ENCODE measurements at places on chromosomes 13 and 19. TPM values are rescaled to one million over a fixed set of nuclear protein-coding genes. Genes with fewer than 3 reads are reported as not detected.

RASIP1 gene
- 14.5 TPM for total RNA-seq

GRCh38 chr19:50796128-50796633, 6.0 kb downstream of the ACP4 start:
- H3K36me3 ChIP-seq = no peaks in the 10 kb centered on the region
- peaks cover 5% of the 10 kb centered on the region for H3K4me1 ChIP-seq
- DNase-seq = no peak
- no peaks in the 10 kb centered on the region for H3K27me3 ChIP-seq
- no peak overlapping the region for H3K27ac ChIP-seq

DNA sequence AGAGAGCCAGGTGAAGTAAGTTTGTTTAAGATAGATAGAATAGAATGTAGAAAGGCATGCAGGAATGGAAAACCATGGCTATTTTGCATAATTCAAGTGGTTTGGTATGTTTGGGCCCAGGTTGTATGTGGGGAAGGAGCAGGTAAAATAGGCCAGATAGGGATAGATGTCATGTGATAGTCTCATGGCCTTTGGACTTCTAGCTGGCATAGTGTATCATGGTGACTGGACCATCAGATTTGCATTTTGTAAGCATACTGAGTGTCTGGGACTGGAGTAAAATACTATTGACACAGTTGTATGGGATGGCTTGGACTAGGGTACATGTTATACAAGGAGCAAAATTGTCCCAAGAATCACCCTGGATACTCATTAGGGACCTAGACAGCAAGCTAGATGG, 38.9 kb downstream of the COG3 start:
- H3K4me1 ChIP-seq = peaks cover 17% of the 10 kb centered on the region
- DNase-seq = no peak
- H3K27ac ChIP-seq = peak overlapping the region; percentile 9
- H3K36me3 ChIP-seq = no peaks in the 10 kb centered on the region

RAVER1 gene
- 30.7 TPM for total RNA-seq

DNA sequence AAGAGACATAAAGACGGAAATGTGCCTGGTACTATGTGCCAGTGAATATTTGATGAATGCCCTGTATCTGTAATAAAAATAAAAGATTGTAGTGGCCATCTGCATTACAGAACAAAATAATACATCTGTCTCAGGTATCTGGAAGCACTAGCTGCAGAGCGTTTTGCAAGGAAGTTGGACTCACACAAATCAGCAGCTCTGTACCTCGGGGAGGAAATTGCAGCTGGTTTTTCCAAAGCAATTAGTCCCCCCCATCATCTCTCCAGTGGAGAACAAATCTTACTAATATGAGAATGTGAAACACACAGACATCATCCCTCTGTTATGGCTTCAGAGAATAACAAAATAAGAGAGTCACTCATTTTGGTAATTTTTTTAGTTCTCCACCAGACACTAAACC, 245.3 kb downstream of the ITGBL1 start:
- no peaks in the 10 kb centered on the region for H3K36me3 ChIP-seq
- H3K27ac ChIP-seq = no peak overlapping the region
- no peak overlapping the region for H3K4me3 ChIP-seq
- no peaks in the 10 kb centered on the region for H3K27me3 ChIP-seq
- DNase-seq = no peak
- H3K4me1 ChIP-seq = no peaks in the 10 kb centered on the region

DNA sequence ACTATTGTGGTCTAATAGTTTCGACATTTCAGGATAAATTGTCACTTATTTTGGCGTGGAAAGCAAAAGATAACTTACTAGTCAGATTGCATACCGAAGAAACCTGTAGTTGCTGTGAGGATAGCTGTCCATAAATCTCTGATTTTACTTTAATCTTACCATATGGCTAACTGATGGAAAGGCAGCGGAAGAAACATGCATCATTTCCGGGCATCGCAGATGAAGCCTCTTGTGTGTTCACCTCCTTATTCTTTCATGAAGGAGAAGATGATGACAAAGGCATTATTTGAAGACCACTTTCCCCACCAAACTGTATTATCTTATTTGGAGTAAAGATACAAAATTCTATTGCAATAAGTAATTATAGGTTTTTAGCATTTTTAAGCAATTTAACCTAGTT, 763.6 kb upstream of the SLITRK6 start:
- H3K4me1 ChIP-seq = no peaks in the 10 kb centered on the region
- no peaks in the 10 kb centered on the region for H3K36me3 ChIP-seq
- no peaks in the 10 kb centered on the region for H3K27me3 ChIP-seq

FAAP24 gene
- not detected for total RNA-seq

RFXAP gene
- 0.33 TPM for total RNA-seq

KLK14 gene
- not detected for total RNA-seq

CCDC122 gene
- 4.9 TPM for total RNA-seq

- no peaks in the 10 kb centered on the region for H3K27me3 ChIP-seq
- no peak overlapping the region for H3K4me3 ChIP-seq
- DNase-seq = no peak
Observed at GRCh38 chr13:100508996-100509395, 79.6 kb downstream of the GGACT start.

C13orf42 gene
- total RNA-seq = not detected

DNA sequence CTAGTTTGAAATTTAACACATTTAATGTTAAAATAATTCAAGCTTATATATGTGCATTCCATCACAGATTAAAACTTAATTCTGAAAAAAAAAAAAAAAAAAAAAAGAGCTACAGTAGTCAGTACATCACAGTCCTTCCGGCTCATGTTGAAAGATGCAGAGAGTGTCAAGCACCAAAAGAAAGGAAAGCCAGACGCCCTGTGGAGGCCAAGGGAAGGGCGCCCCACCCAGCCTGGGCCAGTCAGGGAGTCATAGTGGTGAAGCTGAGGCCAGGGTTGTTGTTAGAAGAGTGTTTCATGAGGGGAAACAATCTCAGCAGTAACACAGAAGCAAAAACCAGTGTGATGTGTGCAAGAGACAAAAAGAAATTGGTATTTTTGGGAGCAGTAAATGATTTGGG, 375.3 kb downstream of the MTUS2 start:
- no peak for DNase-seq
- no peaks in the 10 kb centered on the region for H3K27me3 ChIP-seq
- H3K4me3 ChIP-seq = no peak overlapping the region
- no peaks in the 10 kb centered on the region for H3K4me1 ChIP-seq
- no peaks in the 10 kb centered on the region for H3K36me3 ChIP-seq

DNA sequence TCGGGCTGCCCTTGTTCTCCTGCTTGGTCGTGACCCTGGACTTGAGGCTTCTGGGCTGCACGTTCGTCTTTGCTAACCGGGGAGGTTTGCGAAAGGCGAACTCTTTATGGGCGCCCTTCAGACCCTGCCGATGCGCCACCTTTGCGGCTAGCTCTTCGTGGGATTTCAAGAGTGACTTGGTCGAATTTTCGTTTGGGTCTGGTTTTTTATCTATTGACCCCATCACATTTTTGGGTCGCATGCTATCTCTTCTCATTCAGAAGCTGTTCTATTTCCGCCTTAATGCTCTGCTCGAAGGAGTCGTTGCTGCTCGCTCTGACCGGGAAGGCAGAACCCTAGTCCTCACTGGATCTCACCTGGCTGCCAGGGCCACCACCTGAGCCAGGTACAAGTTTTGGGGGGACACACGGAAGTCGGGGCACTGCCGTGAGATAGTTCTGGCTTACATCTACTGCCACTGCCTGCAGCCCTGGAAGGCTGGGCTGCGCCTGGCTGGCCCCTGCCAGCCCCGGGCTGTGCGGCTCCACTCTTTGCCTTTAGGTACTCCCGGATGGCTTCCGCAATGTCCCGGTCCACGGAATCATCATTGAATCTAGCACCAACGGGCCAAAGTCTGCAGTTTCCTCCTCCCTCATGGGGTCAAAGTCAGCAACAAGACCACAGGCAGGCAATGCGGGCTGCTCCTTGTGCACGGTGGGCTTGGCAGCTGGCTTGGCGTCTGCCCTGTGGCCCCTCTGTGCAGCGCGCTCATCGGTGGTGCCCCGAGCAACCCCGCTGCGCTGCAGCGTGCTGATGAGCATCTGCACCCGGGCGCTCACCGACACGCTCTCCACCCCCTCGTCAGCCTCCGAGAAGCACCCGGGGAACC, 16.2 kb downstream of the RB1 start:
- DNase-seq = no peak
- H3K27me3 ChIP-seq = no peaks in the 10 kb centered on the region
- H3K4me1 ChIP-seq = no peaks in the 10 kb centered on the region
- no peak overlapping the region for H3K4me3 ChIP-seq
- no peaks in the 10 kb centered on the region for H3K36me3 ChIP-seq

GRCh38 chr19:13505761-13506470, 363 bp downstream of the CACNA1A start:
- H3K27me3 ChIP-seq = peaks cover 17% of the 10 kb centered on the region
- peaks cover 4% of the 10 kb centered on the region for H3K4me1 ChIP-seq
- DNase-seq = no peak

- peak overlapping the region; percentile 21 for H3K27ac ChIP-seq
- DNase-seq = peak; percentile 36
Observed at GRCh38 chr13:34750078-34750931, 191.8 kb upstream of the NBEA start.
